ENCODE measurements at places on chromosomes 6 and 20.

GRCh38 chr6:109204511-109204910 lies 109.2 kb downstream of the CEP57L1 start:
- DNase-seq, result no peak

GRCh38 chr6:130385064-130385695 lies 19.4 kb downstream of the TMEM200A start:
- no peak for DNase-seq

DNA sequence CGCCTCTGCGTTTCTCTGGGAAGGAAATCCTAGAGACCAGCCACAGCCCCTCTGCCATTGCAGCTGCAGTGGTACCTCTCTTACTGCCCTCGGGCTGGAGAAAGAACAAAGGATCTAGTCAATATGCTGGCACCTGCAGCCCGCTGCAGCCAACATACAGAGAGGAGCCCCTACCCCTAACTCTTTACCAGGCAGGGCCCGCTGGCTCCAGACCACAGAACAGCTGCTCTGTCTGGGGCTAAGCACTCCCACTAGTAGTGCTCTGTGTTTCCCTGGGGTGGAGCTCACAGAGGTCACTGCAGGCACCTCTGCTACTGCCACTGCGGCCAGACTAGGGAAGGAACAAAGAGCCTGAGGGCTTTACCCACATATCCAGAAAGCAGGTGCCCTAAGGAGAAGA lies 93.8 kb upstream of the IMPG1 start:
- no peak for DNase-seq

GRCh38 chr6:146870760-146871159 lies 272.0 kb downstream of the ADGB start:
- no peak for DNase-seq

DNA sequence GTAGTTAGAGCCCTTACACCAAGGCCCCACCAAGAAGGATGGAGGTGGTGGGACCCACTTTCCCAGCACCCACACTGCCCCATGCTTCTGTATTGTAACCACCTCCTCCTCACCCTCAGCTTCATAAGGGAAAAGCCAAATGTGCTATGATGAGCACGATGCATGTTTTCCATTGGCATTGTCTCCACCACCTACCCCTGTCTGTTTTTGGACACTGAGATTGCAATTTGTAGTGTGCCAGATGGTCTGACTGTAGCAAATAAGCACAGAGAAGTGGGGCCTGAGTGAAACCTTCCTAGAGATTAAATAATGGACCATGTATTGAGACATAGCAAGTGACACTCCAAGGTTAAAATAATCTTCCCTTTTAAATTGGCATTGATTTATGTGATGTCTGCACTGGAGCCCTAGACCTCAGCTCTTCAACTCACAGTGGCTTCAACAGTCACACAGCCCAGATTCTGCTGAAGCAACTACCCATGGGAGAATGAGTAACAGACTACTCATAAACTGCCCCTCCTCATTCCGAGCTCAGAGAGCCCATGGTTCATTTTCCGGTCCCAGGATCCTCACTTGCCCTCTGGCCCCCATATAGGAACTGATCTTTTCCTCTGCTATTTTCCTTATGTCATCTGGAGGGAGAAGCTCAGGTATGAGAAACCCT lies 177.9 kb downstream of the COL9A1 start:
- no peak for DNase-seq

GRCh38 chr6:158635427-158636073 lies 9.0 kb downstream of the DYNLT1 start:
- DNase-seq, result no peak

Data from stimulated activated CD8-positive, alpha-beta memory T cell treated with anti-CD3 and anti-CD28 coated beads, Interleukin-15, amount 100 ng/mL, for 24 hours (primary cell).